ENCODE measurements at places on chromosomes 6 and 20.
A peak's percentile ranks its signal among the peaks of the same experiment; 100 is the strongest.

DNA sequence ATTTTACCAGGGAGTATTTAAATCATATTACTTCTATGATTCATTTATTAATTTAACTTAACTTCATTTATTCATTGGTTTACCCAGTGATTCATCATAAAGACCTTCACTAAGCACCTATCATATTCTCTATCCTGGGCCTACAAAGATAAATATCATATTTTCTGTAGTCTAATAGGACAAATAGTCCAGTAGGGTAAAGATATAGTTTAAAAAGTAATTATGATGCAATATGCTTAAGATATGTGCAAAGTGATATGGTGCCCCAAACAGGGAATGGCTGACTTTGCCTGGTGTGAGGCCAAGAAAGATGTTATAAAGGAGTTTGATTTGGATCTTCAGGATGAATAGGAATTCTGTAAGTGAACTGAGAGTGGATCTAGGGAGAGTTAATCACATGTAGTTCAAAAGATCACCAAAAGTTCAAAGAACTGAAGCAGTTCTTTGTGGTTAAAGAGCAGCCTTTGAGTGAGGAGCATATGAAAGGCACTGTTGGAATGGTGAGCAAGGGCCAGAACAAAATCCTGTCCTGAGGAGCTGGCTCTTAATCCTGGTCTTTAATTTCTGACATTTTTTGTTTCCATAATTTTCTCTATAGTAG, 45.5 kb downstream of the MLIP start:
- DNase-seq: no peak

- DNase-seq: no peak
Measured at GRCh38 chr6:167736486-167737204, 90.1 kb upstream of the AFDN start.

- peak; percentile 85 for DNase-seq
Measured at GRCh38 chr6:169452117-169452868, 198.6 kb upstream of the THBS2 start.

DNA sequence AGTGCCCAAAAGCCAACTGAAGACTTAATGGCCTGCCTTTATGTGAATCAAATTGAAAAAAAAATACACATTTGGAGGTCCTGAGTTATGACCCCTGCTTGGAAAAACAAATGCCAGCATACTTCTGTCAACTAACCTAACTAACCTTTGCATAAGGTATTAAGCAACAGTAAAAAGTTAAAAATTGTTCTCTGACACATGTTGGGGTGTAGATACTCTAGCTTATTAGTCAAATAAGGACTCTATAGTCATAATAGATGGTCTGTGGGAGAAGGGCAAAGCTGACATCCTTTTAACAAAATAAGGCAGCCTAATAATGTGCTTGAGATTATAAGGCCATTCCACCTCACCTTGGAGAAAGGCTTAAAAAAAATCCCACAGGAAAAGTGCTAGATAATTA, 140.5 kb downstream of the HIVEP2 start:
- DNase-seq: no peak

- no peak for DNase-seq
Measured at GRCh38 chr6:10421158-10421920, 6.5 kb upstream of the TFAP2A start.

GRCh38 chr20:44485830-44486198, 10.1 kb downstream of the TTPAL start:
- no peak for DNase-seq

DNA sequence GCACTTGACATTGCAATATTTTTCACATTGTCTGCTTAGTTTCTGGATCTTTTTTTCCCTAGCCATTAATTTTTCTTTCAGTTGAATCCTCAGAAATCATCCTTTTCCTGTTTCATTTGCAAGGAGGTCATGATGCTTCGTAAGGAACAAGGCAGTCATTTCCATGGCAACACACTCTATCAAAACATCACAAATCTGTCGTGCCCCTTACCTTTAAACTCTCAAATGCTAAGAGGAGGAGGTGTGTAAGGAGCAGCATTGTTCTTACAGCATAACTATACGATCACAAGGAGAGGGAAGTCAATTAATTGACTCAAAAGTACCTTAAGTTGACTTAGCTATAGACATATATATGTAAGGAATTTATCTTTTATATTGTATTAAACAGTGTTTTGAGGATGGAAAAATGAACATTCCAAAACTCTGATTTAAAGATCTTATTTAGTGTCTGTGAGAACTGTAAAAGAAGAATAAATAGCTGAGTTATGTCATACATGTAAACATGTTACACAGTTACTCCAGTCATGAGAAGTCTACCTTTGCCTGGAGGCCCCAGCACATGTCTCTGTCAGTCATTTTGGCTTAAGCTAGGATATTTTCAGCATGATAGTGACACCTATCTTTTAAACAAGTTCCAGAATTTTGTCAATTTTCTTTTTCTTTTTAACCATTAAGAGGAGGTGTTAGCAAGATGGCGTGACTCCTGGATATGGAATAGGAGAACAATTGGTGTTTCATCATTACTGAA, 41.6 kb downstream of the CDKAL1 start:
- no peak for DNase-seq

GRCh38 chr6:34520645-34521462, 35.3 kb downstream of the SPDEF start:
- peak; percentile 21 for DNase-seq

DNA sequence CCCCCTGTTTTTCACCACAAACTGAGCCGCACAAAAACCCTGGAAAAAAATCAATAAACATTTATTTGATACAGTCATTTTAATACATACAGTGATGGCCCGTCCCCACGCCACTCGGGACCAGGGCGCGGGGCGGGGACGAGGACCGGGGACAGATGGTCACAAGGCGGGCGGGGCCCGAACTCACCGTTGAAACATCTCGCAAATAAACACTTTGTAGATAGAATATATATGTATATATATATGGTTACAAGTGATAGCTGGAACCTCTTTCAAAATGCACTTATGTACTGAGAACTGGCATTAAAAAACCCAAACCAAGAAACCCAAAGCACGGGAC, 418 bp upstream of the UCKL1 start:
- DNase-seq: no peak

DNA sequence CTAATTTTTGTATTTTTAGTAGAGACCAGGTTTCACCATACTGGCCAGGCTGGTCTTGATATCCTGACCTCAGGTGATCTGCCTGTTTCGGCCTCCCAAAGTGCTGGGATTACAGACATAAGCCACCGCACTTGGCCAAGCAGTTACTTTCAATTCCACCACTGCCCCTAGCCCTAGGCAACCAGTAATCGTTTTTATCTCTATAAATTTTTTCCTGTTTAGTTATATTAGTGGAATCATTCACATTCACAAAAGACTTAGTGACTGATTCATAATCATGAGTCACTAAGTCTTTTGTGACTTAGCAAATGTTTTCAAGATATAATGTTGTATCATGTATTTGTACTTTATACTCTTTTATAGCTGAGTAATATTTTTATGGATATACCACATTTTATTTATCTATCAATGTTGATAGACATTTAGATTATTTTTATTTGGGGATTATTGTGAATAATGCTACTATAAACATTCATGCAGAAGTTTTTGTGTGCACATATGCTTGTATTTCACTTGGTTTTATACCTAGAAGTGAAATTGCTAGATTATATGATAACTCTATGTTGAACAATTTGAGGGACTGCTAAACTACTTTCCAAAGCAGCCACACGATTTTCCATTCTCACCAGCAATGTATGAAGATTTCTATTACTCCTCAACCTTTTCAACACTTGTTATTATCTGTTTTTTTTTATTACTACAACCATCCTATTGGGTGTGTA, 421.4 kb upstream of the ID4 start:
- no peak for DNase-seq

DNA sequence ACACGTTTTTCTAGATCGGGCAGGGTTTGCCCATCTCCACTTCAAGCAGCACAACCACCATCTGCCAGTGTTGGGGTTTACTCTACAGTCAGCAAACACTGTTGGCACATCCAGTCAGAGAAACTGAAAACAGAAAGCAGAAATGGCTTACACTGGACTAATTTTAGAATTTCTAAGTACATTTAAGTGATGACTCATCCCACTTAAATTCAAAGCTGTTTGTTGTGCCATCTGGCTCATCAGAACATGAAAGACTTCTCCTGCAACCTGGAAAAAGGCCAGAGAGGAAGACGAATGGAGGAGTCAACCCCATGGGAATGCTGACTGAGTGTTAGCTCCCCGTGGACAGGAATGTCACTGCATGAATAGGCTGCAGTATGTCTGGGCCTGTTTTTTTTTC, 21.8 kb downstream of the FAM209B start:
- DNase-seq: no peak

DNA sequence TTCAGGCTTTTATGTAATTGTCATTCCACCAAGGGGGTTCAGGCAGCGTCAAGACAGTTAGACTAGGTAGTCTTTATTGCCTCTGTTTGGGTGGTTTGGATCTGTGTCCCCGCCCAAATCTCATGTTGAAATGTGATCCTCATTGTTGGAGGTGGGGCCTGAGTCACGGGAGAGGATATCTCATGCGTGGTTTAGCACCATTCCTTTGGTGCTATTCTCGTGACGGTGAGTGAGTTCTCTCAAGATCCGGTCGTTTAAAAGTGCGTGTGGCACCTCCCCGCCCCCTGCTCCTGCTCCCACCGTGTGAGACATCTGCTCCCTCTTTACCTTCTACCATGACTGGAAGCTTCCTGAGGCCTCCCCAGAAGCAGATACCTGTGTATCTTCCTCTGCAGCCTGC, 51.3 kb upstream of the FOXC1 start:
- DNase-seq: no peak

DNA sequence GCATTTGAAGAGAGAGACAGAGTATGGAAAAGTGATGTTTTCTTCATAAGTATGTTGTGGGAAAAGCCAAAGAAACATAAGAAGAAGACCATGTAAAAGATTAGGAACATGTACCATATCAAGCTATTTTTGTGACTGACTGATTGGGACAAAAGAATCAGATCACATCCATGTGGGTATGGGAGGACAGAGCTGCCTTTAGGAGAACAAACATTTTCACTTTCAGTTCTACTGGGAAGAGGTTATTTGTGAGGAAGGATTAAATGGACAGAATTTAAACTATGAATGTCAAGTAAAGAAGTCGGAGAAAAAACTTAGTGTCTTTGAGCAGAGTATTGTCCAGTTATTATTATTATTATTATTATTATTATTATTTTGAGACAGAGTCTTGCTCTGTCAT, 124.4 kb upstream of the HCRTR2 start:
- no peak for DNase-seq

GRCh38 chr6:80460257-80460865, 353.9 kb downstream of the BCKDHB start:
- no peak for DNase-seq

DNA sequence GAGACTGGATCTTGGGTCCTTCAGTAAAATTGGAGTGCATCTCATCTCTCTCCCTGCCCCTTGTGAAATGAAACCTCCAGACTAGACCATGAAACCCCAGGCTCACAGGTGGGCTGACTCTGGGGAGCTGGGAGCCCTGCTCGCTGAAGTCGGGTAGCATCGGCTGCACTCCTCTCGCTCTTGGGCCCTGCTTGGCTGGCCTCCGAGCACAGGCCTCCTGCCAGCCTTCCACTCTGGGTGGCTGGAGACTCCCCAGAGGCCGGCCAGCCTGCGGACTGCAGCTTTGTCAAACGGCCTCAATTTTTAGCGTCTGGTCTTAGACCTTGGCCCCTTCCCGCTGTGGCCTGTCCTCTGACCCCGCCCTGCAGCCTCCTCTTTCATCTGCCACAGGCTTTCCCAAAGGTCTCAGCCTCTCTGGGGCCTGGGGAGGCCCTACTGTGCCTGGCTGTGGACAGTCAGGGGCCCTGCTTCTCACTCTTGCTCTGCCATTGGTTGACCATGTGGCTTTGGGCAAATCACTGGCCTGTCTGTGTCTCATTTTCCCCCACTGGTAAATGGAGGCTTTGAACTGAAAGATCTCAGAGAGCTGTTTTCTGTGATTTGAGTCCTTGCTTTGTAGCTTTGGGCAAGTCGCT, 45.1 kb downstream of the SRC start:
- DNase-seq: no peak

DNA sequence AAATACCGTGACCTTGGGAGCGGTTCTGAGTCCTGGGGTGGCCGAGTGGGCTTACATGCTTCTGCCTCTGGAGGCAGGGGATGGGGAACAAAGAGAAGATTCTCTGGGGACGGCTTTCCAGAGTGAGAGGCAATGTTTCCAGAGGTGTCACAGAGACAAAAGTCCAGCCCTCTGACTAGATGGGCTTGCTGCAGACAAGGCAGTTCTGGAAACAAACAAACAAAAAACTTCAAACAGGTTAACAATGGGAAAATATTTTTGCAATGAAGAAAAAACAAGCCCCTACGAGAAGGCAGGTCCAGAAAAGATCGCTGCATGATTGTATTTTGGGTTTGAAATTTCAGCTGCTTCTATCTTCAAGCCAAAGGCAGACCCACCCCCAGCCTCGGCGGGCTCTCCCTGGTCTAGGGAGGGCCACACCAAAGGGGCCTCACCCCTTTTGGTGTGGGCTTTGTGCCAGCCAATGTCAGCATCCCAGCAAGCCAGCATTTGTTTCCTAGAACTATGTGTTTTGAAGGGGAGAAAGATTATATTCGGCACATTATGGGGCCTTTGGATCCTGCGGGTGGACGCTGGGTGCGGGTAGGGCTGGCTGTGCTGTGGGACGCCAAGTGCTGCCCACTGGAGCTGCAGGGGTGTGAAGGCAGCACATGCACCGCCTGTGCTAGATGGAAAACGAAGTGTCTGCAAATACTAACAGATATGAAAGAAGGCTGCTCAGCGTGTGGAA, 42.9 kb downstream of the RIOK1 start:
- no peak for DNase-seq

GRCh38 chr6:160004018-160004417, 35.1 kb downstream of the IGF2R start:
- DNase-seq: no peak

DNA sequence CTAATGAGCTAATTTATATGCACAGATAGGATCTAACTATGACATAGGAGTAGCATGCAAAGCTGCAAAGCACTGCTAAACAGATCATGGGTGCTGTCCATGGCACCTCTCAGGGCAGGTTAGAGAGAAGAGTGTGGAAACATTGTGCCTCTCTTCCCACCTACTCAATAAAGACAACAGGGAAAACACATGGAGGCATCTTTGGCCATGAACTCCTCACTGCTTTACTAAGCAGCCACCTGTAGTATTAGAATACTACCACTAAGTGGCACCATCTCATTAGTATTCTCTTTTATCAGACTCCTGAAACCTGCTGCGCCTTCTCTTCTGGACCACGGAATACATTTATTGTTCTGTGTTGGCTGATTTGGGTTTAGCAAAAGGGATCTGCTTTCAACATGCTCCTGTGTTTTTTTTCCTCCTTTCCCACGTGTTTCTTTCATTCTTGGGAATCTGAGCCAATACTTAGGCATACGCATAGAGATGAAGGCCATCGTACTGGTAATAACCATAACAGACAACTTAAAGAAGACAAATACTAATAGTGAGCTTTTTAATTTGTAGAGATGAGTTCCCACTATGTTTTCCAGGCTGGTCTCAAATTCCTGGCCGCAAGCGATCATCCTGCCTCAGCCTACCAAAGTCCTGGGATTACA, 9.4 kb upstream of the HDDC2 start:
- no peak for DNase-seq

GRCh38 chr6:30720738-30721197, 616 bp downstream of the TUBB start:
- DNase-seq: peak; percentile 82
